Parietal lobe (tissue), 2 donors: ENCODE measurements at places on chromosomes 1 and 21. TPM values are rescaled to one million over a fixed set of nuclear protein-coding genes. Genes with fewer than 3 reads are reported as not detected.

Gene JUN
- total RNA-seq = 51.0 TPM

Gene PYGO2
- total RNA-seq = 15.0 TPM

Gene ANKRD34A
- total RNA-seq = 2.5 TPM

Gene ANGPTL1
- 2.5 TPM for total RNA-seq

Gene SLC5A3
- 79.2 TPM for total RNA-seq
